ENCODE measurements at places on chromosomes 11 and 22.

- DNase-seq: no peak
Measured at GRCh38 chr11:70711911-70712185, 313.5 kb downstream of the CTTN start.

- no peak for DNase-seq
Measured at GRCh38 chr22:19579880-19580279, 55.7 kb upstream of the CLDN5 start.

DNA sequence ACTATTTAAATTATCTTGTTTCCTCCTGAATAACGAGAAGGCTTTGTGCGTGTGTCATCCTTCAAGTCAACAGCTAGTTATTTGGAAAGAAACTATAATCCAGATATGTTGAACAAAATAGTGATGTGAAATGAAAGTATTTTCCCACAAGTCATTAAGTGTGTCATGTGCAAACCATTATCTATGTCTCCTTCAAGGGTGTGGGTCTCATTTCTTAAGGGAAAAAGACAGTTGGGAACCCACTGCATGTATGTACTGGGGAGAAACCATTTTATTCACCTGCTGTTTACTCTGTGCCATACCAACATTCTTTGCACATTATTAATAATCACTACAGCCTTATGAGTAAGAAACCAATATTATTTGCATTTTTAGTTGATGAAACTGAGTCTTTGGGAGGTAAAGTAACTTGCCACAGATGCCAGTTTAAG, 145.3 kb upstream of the CTSC start:
- no peak for DNase-seq

GRCh38 chr11:108895579-108896480, 231.0 kb downstream of the DDX10 start:
- DNase-seq: no peak

DNA sequence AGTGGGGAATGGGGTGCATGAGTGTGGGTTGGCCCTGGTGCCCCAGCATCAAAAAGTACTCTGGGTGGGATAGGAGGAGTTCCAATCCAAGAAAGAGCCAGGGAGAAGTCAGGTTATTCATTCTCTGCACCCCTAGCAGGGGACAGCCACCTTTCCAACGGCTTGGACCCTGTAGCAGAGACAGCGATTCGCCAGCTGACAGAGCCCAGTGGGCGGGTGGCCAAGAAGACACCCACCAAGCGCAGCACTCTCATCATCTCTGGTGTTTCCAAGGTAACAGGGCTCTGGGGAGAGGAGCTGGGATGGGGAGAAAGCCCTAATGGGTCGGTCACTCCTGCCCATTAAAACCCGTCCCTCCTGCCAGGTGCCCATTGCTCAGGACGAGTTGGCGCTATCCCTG, 6.6 kb downstream of the C2CD2L start:
- DNase-seq: no peak

- no peak for DNase-seq
Measured at GRCh38 chr11:48090174-48090573, 109.8 kb downstream of the PTPRJ start.

- no peak for DNase-seq
Measured at GRCh38 chr22:43878831-43879550, 12.8 kb downstream of the PNPLA5 start.

DNA sequence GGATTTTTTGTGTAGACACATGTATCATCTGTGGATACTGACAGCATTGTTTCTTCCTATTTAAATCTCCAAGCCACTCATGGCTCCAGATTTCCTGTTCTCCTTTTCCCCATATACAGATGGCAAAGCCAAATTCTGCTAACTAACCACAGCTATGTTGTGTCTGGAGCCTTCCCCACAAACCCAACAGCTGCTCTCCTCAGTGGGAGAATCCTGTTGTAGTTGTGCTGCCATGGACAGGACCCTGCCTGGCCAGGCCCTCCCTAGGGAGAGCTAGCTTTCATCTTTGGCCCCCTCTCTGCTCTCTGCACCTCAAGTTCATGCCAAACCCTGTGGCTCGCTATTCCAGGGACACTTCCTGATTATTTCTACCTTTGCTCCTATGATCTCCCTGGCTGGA, 106.4 kb upstream of the CCDC90B start:
- DNase-seq: no peak

GRCh38 chr11:70712471-70712870, 314.1 kb downstream of the CTTN start:
- DNase-seq: no peak

GRCh38 chr11:36583667-36584066, 10.6 kb upstream of the IFTAP start:
- DNase-seq: no peak

GRCh38 chr11:59188954-59189353, 17.0 kb downstream of the DTX4 start:
- no peak for DNase-seq

DNA sequence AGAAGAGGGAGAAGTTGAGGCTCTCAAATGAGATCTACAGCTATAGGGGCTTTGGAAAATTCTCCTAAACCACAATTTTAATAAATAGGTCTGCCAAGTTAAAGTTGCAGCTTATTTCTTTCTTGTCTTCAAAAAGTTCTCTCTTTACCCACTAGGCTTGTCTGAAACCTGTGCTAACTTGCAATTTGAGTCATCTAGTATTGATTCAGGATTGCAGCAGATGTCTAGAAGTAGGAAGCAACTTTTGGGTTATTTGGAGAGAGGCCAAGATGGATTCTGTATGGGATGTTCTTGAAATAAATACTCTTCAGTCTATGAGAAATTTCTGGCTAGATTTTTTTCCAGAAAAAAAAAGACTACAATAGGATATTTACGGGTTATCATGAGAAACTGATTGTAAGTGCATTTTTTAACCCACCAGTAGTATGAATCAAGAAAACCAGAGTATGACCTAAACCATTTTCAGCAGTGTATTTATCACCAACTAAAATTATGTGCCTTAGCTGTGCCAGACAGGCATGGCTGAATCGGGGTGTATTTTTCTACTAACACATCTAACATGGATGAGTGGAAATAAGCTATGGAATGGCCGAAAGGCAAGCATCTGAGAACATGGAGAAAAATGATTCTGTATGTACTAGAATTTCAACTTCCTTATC, 4.9 kb upstream of the RAB38 start:
- no peak for DNase-seq

DNA sequence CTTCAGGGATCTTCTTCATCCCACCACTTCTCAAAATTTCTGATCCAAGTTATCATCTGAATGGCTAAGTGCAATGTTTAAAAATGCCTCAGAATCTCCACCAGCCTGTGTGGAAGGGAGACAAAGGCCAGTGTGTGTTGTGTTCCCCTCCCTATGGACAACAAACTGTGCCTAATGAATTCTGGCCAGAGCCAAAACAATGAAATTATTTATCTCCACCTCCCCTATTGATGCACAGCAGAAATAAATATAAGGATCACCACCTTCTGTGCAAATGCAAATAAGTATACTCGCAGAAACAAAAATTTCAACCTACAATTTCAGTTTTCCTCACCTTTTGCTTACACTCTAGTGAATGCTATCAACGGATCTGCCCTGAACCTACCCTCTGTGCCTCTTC, 75.8 kb downstream of the GAB2 start:
- no peak for DNase-seq

GRCh38 chr22:50008151-50009040, 4.2 kb downstream of the IL17REL start:
- DNase-seq: peak; percentile 37

DNA sequence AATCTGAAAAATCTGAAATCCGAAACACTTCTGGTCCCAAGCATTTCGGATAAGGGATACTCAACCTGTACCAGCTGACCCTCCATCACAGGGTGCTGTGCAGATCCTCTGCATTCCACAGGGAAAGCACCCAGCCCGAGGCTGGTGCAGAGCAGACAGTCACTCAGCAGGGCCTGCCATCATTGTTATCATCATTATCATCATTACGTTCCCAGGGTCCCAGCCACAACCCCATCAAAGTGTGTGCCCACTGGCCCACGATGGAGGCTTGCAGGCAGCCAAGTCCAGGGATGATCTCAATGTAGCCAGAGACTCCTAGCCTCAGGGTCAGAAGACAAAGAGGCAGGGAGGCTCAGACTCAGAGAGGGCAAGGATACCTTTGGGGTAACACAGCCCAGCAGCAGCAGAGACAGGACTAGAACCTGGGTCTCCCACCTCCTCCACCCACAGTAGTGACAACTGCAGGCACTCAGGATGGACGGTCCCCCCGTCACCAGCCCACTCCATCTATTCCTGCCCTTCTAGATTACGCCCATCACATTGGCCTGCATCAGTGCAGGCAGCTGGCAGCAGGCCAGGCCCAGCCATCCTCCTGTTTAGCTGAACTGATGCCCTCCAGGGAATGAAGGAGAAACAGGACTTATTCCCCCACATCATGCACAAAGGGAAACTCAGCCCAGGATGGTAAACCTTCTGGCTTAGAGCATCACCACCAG, 10.3 kb downstream of the GAL3ST1 start:
- no peak for DNase-seq

- DNase-seq: no peak
Measured at GRCh38 chr22:32536352-32536751, 61.7 kb downstream of the FBXO7 start.

- DNase-seq: no peak
Measured at GRCh38 chr22:22891139-22891621, 3.6 kb downstream of the IGLL5 start.

GRCh38 chr11:112277941-112278340, 17.3 kb upstream of the PLET1 start:
- no peak for DNase-seq

- peak; percentile 59 for DNase-seq
Measured at GRCh38 chr11:78838417-78838816, 263.8 kb upstream of the NARS2 start.

DNA sequence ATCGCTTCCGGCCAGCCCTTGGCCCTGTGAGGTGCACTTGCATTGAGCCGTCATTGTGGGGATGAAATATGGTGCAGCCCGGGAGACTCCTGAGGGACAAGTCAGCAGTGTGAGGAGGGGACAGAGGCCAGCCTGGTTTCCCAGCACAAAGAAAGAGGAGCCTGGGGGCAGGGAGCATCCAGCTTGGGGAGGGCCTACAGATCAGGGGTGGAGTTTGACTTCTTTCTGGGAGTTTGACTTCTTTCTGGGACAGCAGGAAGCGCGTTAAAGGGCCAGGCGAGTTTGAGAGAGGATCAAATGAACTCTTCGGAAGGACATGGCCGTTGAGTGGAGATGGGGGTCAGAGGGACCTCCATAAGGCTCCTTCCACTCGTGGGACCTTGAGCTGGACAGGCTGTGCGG, 91.9 kb downstream of the LRRC32 start:
- DNase-seq: no peak

DNA sequence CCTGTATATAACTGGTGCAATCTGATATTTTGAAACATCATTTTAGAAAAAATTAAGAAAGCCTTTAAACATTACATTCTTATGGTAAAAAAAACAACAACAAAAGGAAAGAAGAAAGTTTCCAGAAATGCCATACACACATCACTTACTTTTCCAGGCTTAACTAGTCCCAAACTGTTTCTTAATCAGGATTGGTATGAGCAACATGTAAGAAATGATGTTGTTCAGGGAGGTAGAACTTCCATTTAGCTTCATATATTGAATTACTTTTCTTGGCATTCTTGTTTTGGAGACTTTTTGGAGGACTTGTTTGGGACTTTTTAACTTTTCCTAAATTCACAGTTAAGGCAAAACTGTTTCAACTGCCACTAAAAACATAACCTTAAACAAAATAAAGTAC, 791.5 kb downstream of the METTL15 start:
- no peak for DNase-seq

- DNase-seq: no peak
Measured at GRCh38 chr11:74950374-74950969, 1.4 kb downstream of the SPCS2 start.

- DNase-seq: no peak
Measured at GRCh38 chr11:66318600-66318970, 1.7 kb upstream of the CD248 start.

- peak; percentile 30 for DNase-seq
Measured at GRCh38 chr11:6682591-6682935, 577 bp downstream of the MRPL17 start.

GRCh38 chr11:9313648-9314290, 624 bp downstream of the TMEM41B start:
- peak; percentile 15 for DNase-seq

DNA sequence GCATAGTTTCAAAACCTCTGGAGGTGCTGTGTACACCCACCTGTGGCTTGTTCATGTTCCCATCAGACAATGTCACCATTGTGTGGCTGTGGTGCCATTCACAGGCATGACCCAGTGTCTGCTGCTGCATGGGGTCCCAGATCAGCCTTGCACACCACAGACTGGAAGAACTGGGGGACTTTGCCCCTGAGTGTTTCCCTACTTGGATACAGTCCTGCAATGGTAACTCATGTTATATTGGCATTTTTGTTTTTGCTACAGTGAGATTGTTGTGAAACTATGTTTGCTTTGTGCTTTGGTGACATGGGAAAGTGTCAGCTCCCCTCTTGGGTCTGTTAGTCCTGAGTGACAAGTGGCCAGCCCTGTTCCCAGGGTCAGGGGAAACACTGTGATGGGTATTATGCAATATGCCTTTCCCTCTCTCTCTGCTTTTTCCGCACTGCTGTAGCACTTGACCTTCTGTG, 108.8 kb downstream of the NAV2 start:
- no peak for DNase-seq

All from NCI-H1092 treated with DMSO at 0.1 percent for 48 hours (cell line).